NCI-H226 (cell line): ENCODE measurements at places on chromosomes 12 and 14.

DNA sequence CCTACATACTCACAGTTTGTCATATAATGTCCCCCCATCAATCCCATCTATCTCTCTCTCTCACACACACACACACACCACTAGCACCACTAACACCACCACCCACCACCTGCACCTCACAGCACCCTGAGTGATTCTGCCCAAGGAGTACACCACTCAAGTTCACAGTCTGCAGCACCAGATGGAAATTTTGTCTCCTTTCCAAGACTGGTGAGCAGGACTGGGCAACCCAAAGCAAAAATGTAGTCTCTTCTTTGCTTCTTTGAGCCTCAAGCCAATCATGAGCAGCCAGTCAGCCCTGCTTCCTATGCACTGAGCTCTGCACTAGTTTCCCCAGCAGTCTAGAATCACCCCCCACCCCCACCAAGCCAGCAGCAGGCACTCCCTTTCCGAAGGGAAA, 15.0 kb upstream of the ARMH4 start:
- no peak for DNase-seq

GRCh38 chr14:95993768-95994592, 45.2 kb upstream of the C14orf132 start:
- DNase-seq, result no peak

DNA sequence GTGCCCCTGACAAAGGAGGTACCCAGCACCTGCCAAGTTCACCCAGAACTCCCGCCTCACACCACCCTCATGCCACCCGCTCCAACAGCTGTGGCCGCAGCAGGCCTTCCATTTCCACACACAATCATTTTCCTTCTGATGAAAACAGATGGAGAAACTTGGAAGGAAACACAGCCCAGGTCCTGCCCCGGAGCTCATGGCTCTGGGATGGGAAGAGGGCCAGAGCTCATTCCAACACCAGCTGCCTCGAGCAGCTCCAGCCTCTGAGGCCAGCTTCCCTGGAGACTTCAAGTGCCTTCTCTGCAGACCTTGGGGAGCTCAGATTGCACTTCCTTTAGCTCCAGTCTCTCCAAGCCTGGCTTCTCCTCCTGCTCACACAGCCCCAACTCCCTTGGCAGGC, 55.1 kb upstream of the CMKLR1 start:
- DNase-seq, result no peak

- DNase-seq, result no peak
Measured at GRCh38 chr14:101505236-101505970, 55.9 kb upstream of the DIO3 start.

- no peak for DNase-seq
Measured at GRCh38 chr14:58947156-58947555, 241.3 kb upstream of the DAAM1 start.

GRCh38 chr12:2256915-2257314, 204.1 kb downstream of the CACNA1C start:
- no peak for DNase-seq

- DNase-seq, result no peak
Measured at GRCh38 chr14:67440513-67440912, 28.5 kb upstream of the PLEK2 start.

GRCh38 chr12:104410326-104410725, 46.4 kb upstream of the CHST11 start:
- no peak for DNase-seq

DNA sequence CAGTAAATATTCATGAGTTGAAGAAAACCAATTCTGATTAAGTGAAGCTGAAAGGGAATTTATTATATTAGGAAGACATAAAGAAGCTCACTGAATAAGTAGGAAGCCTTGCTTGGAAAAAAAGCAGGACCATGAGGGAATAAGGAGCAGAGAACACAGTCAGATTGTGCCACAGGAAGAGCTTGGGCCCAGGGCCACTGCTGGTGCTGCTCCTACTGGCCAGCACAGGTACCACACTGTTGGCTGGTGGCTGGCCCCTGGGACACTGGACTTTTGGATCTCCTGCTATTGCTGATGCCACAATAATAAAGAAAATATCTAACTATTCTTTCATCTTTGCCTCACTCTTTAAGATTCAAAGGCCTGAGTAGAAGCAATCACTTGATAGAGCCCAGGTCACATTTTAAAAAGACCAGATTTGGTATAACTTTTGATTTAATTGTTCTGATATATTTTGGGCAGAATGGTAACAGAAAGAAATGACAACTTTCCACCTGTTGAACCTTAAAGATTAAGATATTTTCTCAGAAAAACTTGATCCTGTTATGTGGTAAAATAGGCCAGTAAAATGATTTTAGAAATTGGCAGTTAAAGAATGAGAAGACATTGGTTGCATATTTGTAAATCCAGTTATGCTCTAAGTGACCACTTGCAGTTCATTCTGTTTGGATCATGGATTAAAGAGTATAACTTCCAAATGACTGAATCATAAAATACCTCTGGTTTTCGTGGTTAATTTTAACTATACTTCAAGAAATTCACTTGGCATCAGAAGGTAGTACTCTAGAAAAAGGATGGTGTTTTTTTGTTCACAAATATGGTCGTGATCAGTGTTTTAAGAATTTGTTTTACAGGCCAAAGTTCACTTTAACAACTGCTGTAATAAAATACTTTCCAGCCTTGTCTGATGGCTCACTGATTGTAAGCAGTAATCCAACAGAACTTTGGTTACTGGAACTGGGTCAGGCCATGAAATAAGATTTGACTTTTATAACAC, 68.3 kb downstream of the DERA start:
- DNase-seq, result peak; percentile 43

DNA sequence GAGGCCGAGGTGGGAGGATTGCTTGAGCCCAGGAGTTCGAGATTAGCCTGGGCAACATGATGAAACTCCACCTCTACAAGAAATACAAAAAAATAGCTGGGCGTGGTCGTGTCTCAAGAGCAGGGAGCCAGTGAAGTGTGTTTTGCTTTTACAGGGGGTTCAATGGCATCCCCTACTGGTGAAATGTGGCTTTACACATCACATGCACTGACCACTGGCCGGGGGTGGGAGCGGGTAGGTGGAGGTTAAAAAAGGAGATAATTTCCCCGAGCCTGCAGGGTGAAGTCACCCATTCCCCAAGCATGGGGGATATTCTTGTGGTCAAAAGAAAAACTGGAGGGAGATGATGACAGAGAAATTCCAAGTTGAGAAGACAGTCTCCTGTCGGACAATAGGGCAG, 63.6 kb upstream of the PWP1 start:
- DNase-seq, result peak; percentile 42

DNA sequence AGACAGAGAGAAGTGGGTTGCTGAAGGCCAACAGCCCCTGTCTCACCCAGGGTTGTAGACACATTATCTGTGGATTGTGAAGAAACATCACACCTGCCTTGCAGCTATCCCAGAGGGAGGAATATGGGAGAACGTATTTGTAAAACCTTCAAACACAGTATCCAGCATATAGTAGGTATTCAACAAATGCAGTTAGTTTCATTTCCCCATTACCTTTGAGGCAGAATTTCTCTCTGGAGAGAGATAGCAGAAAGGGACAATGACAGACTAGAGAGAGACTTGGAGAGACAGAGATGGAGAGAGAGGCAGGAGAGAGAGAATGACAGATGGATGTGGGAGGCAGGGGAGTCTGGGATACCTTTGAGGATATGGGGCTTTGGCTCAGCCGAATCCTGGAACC, 62.0 kb downstream of the WSCD2 start:
- DNase-seq, result no peak

DNA sequence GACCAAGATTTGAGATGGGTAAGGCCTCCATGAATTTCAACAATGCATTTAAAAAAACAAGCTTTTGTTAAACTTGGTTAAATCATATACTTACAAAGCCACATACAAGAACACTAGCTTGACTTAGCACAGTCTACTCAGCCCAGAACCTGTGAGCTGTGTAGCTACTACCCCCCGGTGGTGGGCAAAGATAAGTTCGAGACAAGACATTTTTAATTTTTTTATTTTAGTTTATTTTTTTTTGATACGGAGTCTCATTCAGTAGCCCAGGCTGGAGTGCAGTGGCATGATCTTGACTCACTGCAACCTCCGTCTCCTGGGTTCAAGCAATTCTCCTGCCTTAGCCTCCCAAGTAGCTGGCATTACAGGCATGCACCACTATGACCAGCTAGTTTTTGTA, 3.7 kb upstream of the NECAP1 start:
- peak; percentile 22 for DNase-seq

GRCh38 chr12:25072906-25073650, 121.9 kb downstream of the DNAI7 start:
- no peak for DNase-seq

DNA sequence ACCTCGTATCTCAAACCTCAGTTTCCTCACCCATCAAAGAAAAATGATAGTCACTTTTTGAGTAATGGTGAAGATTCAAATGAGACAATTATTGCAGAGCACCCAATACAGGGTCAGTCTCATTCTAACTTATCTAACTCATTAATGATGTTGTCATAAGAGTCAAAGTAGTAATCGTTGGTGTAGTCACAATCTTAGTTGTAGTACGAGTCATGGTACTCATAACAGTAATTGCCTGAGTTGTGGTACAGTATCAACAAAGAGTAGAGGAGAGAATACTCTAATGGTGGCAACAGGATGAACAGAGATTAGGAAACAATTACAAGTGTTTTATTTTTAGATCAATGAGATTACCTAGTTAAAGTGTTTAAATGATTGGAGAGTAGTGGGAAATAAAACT, 93.6 kb upstream of the TMTC2 start:
- DNase-seq, result no peak

GRCh38 chr12:58346032-58346632, 404.8 kb downstream of the ATP23 start:
- DNase-seq, result peak; percentile 27

- DNase-seq, result no peak
Measured at GRCh38 chr14:45906257-45906656, 653.3 kb upstream of the MIS18BP1 start.

DNA sequence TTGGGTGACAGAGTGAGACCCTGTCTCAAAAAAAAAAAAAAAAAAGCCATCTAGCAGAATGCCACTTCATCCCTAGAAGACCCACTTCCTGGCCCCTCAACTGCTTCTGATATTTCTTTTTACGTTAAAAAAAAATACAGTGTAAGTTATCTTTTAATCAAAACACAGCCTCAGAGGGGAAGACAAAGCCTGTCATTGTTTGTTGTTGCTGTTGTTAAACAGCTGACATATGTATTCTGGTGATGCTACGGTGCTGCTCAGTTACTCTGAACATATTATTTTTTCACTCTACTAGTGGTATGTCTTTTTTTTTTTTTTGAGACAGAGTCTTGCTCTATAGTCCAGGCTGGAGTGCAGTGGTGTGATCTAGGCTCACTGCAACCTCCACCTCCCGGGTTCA, 75.4 kb downstream of the PAPLN start:
- no peak for DNase-seq

DNA sequence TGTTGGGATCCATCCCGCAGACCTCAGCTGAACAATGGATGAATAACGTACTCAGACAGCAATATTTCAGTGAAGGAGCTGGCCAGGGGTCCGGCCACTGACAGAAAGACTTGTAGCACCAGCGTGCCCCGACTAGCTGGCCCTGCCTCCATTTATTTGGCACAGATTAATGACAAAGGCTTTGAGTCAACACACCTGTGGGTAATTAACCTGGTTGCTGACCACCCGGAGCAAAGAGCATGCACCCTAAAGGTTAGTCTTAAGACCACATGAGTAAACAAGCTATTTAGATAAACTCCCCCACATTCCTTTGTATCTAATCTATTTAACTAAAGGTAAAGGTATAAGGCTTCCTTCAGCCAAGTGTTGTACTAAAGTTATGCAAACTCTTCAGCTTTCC, 868.6 kb downstream of the LRFN5 start:
- no peak for DNase-seq

- no peak for DNase-seq
Measured at GRCh38 chr12:122318607-122319605, 52.6 kb upstream of the VPS33A start.

DNA sequence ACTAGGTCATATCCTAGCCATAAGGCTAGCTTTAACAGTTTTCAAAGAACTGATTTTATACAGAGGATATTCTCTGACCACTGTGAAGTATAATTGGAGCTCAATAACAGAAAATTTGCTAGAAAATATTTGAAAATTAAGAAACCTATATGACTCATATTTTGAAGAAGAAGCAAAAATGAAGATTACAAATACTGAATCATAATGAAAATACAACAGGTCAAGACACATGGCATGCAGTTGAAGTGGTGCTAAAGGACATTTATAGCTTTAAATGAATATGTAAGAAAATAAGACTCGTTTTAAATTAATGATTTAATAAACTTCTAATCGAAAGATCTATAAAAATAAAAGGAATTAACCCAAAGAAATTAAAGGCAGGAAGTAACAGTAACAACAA, 1234.6 kb downstream of the SLC16A7 start:
- no peak for DNase-seq

DNA sequence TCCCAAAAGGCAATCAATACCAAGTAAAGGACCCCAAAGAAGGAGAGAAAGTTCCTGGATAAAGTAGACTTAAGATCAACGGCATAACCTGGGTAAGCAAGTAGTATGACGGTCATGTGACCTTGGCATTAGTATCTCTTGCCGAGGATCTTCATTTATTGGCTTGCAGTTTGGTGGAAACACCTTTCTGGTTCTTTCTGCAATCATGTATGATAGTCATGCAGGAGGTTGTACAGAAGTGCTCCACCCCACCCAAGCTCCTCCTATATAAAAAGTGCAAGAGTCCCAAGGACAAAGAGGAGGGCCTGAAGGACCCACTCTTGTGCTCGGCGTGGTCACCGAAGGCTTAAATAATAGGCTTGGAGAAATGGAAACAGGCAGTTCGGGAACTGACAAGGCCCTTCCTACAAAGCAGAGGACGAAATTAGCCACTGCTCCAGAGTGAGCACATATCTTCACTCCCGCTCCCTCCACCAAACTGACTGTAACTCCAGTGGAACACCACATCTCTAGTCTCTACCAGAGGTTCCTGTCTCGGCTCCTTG, 750 bp downstream of the CS start:
- peak; percentile 14 for DNase-seq

DNA sequence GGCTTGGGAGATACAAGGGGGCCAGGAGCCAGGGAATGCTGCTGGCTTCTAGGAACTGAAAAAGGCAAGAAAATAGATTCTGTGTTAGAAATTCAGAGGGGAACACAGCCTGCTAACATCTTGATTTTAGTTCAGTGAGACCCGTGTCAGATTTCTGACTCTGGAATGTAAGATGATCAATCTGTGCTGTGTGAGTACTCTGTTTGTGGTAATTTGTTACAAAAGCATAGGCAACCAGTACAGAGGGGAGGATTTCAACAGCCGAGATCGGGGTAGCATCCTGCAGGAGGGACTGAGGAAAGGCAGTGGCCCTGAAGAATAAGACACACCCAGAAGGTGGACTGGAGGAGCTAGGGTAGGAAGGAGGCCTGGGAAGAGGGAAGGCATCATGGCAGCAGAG, 410.0 kb upstream of the CCDC196 start:
- DNase-seq, result no peak
